ENCODE measurements at places on chromosomes 13 and 19. TPM values are rescaled to one million over a fixed set of nuclear protein-coding genes. Genes with fewer than 3 reads are reported as not detected.

The ZNF345 gene
- total RNA-seq = 9.6 TPM

The GARIN5A gene
- 0.92 TPM for total RNA-seq

The LILRA2 gene
- total RNA-seq = not detected

The KIR2DL1 gene
- total RNA-seq = not detected

The COL4A2 gene
- 785 TPM for total RNA-seq

The RNASEH2A gene
- 10.4 TPM for total RNA-seq

The TMPRSS9 gene
- 0.31 TPM for total RNA-seq

The KLK14 gene
- 0.72 TPM for total RNA-seq

The PRODH2 gene
- not detected for total RNA-seq

All from tongue (tissue), 3 donors.